ENCODE measurements at places on chromosomes 7 and 10. TPM values are rescaled to one million over a fixed set of nuclear protein-coding genes. Genes with fewer than 3 reads are reported as not detected.

DNA sequence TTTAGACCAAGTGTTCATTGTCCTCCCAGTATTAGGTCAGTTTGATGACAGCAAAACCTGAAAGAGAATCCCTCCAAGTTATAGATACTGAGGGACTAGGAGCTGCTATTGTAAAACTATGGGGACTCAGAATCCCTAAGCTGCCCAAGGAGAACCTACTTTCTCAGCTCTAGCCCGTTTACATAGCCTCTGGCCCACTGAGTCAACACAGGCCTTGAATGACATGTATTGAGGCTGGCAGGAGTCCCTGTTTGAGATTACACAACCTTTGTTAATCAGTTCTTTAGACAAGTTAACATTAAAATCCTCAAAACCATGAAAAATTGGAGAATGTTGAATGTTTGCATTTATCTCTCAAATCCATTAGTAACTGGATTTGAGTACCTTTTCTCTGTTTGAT, 1079.0 kb downstream of the KCNMA1 start:
- H3K27ac ChIP-seq: no peak overlapping the region
- no peak overlapping the region for H3K4me3 ChIP-seq
- no peaks in the 10 kb centered on the region for H3K4me1 ChIP-seq
- no peaks in the 10 kb centered on the region for H3K27me3 ChIP-seq
- DNase-seq: no peak
- H3K36me3 ChIP-seq: no peaks in the 10 kb centered on the region

DNA sequence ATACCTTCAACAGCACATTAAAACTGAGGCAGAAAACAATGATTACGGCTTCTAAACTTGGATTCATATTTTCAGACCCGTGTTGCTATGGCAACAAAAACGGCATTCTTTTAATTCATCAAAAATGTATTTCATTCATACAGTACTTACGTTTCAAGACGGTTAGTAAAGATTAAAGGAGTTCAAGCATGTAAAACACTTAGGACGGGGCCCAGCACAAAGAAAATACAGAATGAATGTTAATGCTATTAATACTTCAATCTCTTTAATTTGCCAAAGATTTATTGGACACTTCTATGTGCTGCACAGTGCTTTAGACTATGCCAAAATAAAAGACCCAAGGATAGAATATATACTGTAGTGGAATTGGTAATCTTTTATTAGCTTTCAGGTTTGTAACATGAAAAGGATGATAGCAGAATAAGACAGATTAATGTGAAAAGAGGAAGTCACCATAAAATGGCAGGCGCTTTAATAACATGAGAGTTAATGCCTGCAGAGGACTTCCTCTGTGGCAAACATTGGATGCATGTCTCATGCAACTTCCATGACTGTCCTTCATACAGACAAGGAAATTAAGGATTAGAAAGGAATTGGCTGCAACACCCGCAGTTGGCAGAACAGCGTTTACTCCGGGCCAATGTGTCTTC, 201.6 kb upstream of the KLF6 start:
- H3K27ac ChIP-seq: no peak overlapping the region
- no peaks in the 10 kb centered on the region for H3K27me3 ChIP-seq
- no peak overlapping the region for H3K4me3 ChIP-seq
- DNase-seq: no peak

GRCh38 chr10:14192746-14193145, 138.0 kb downstream of the FRMD4A start:
- no peak overlapping the region for H3K4me3 ChIP-seq
- no peaks in the 10 kb centered on the region for H3K27me3 ChIP-seq
- H3K36me3 ChIP-seq: no peaks in the 10 kb centered on the region
- no peak for DNase-seq
- no peak overlapping the region for H3K27ac ChIP-seq

BEND7 gene
- polyA plus RNA-seq: 6.1 TPM

SFMBT2 gene
- 0.59 TPM for polyA plus RNA-seq
